ENCODE measurements at places on chromosomes 16 and 17.

- DNase-seq = no peak
- H3K4me3 ChIP-seq = no peak overlapping the region
- H3K27me3 ChIP-seq = no peaks in the 10 kb centered on the region
- no peaks in the 10 kb centered on the region for H3K4me1 ChIP-seq
Measured at GRCh38 chr17:62188713-62189112, 123.6 kb upstream of the MED13 start.

GRCh38 chr17:56870081-56870651, 36.2 kb downstream of the DGKE start:
- H3K4me3 ChIP-seq = no peak overlapping the region
- H3K4me1 ChIP-seq = no peaks in the 10 kb centered on the region
- H3K36me3 ChIP-seq = no peaks in the 10 kb centered on the region
- no peak for DNase-seq

- peaks cover 5% of the 10 kb centered on the region for H3K4me1 ChIP-seq
- H3K27ac ChIP-seq = no peak overlapping the region
- DNase-seq = no peak
- H3K36me3 ChIP-seq = no peaks in the 10 kb centered on the region
- no peaks in the 10 kb centered on the region for H3K27me3 ChIP-seq
- no peak overlapping the region for H3K4me3 ChIP-seq
Measured at GRCh38 chr16:12406926-12407690, 396.6 kb downstream of the CPPED1 start.

DNA sequence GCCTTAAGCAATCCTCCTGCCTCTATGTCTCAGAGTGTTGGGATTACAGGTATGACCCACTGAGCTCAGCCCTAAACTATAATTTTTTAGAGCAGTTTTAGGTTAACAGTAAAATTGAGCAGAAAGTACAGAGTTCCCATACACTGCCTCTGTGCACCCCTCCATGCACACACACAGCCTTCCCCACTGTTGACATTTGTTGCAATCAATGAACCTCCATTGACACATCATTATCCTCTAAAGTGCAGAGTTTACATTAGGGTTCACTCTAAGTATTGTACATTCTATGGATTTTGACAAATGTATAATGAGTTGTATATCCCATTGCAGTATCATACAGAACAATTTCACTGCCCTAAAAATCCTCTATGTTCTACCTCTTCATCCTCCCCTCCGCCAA, 35.0 kb downstream of the NGFR start:
- no peaks in the 10 kb centered on the region for H3K36me3 ChIP-seq
- no peak overlapping the region for H3K4me3 ChIP-seq
- H3K27ac ChIP-seq = no peak overlapping the region
- H3K27me3 ChIP-seq = no peaks in the 10 kb centered on the region
- no peaks in the 10 kb centered on the region for H3K4me1 ChIP-seq
- no peak for DNase-seq

DNA sequence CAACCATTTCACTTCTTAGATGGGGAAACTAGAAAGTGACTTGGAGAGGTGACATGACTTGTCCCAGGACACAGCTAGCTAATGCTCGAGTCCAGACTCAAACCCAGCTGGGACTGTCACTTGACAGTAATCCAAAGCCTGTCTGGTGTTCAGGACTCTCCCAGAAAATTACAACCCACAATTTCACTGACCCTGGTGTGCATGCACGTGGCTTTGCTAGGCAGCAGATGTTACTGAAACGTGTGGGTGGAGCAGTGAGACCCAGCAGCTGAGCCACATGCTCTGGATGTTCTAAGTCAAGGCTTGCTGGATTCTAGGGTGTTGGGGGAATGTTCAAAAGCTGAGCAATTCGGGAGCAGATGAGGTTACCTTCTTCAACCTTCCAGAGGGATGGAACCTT, 364.6 kb downstream of the GRIN2A start:
- H3K27me3 ChIP-seq = no peaks in the 10 kb centered on the region
- H3K4me1 ChIP-seq = no peaks in the 10 kb centered on the region
- H3K36me3 ChIP-seq = no peaks in the 10 kb centered on the region
- H3K4me3 ChIP-seq = no peak overlapping the region

- H3K36me3 ChIP-seq = no peaks in the 10 kb centered on the region
- no peak overlapping the region for H3K27ac ChIP-seq
- DNase-seq = no peak
Measured at GRCh38 chr17:40436636-40437035, 6.6 kb upstream of the IGFBP4 start.

GRCh38 chr17:70588003-70588402, 418.7 kb downstream of the KCNJ2 start:
- H3K4me1 ChIP-seq = no peaks in the 10 kb centered on the region
- no peaks in the 10 kb centered on the region for H3K36me3 ChIP-seq
- no peak for DNase-seq

DNA sequence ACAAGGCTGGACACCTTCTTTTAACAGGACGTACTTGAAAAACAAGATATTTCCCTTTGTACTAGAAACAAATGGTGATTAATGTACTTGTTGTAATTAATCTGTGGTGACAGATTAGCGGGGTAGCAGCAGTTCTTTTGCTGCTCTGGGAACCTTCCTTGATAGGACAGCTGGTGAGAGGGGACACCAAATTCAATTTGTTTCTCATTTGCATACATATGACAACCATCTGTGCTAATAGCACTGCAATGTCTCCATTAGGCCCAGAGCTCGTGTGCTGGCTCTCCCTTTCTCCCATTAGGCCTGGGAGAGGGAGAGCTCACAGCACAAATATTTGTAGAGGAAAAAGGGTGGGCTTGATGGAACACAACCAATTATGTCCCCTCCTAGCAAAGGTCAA, 221.0 kb upstream of the HS3ST3A1 start:
- no peaks in the 10 kb centered on the region for H3K27me3 ChIP-seq
- H3K4me3 ChIP-seq = no peak overlapping the region
- no peak overlapping the region for H3K27ac ChIP-seq
- no peaks in the 10 kb centered on the region for H3K4me1 ChIP-seq
- no peaks in the 10 kb centered on the region for H3K36me3 ChIP-seq

DNA sequence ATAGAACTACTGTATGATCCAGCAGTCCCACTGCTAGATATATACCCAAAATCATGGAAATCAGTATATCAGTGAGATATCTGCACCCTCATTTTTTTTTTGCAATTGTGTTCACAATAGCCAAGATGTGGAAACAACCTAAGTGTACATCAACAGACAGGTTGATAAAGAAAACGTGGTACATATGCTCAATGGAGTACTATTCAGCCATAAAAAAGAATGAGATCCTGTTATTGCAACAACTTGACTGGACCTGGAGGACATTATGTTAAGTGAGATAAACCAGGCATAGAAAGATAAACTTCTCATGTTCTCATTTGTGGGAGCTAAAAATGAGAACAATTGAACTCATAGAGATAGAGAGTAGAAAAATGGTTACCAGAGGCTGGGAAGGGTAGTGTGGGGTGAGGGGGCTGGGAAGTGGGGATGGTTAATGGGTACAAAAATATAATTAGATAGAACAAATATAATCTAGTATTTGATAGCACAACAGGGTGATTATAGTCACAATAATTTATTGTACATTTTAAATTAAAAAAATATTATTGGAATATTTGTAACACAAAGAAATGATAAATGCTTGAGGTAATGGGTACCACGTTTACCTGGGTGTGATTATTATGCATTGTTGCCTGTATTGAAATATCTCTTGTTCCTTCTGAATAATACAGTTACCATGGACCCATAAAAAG, 7.8 kb upstream of the KRT10 start:
- H3K27ac ChIP-seq = no peak overlapping the region
- no peak overlapping the region for H3K4me3 ChIP-seq
- no peaks in the 10 kb centered on the region for H3K27me3 ChIP-seq
- DNase-seq = no peak
- no peaks in the 10 kb centered on the region for H3K36me3 ChIP-seq
- no peaks in the 10 kb centered on the region for H3K4me1 ChIP-seq

GRCh38 chr17:57612202-57613071, 132.7 kb downstream of the CCDC182 start:
- H3K27me3 ChIP-seq = no peaks in the 10 kb centered on the region
- H3K27ac ChIP-seq = no peak overlapping the region
- H3K4me1 ChIP-seq = no peaks in the 10 kb centered on the region
- DNase-seq = no peak

GRCh38 chr17:16453493-16453851, 38.1 kb downstream of the TRPV2 start:
- peaks cover 8% of the 10 kb centered on the region for H3K36me3 ChIP-seq
- peak overlapping the region; percentile 8 for H3K27ac ChIP-seq
- H3K27me3 ChIP-seq = no peaks in the 10 kb centered on the region
- no peak overlapping the region for H3K4me3 ChIP-seq

DNA sequence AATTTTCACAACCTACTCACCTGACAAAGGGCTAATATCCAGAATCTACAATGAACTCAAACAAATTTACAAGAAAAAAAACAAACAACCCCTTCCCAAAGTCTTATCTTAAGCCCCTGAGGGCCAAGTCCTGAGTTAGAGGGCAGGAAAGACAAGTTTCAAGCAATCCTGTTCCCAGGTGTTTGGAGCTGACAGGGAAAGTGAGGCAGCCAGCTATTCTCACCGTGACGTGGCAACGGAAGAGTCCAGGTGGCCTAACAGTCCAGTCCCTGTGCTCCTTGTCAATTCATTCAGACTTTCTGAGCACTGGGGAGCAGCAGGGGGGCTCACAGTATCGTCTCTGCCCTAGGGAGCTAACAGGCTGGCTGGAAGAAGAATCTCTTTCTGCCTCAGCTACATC, 89.7 kb upstream of the RCVRN start:
- no peak overlapping the region for H3K4me3 ChIP-seq
- H3K27me3 ChIP-seq = no peaks in the 10 kb centered on the region
- no peak overlapping the region for H3K27ac ChIP-seq
- no peaks in the 10 kb centered on the region for H3K4me1 ChIP-seq
- no peaks in the 10 kb centered on the region for H3K36me3 ChIP-seq

DNA sequence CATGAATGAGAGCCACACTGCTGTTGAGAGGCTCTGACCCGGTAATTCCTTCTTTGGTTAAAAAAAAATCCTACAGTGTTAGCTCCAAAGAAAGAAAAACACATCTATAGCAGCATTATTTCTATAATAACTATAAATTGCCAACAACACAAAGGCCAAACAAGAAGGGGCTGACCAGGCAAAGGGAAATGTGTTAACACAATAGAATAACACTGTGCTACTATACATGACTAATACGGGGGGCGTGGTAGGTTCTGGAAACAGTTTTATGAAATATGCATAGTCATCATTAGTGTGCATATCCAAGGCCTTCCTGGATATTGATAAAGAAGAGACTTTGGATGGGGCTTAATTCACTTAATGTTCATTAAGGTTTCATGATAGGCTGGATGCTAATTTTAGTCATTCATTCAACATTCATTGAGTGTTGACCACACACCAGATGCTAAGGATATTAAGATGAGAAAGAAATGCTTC, 50.0 kb upstream of the CCL1 start:
- no peak overlapping the region for H3K27ac ChIP-seq
- H3K4me3 ChIP-seq = no peak overlapping the region
- no peaks in the 10 kb centered on the region for H3K36me3 ChIP-seq
- no peaks in the 10 kb centered on the region for H3K27me3 ChIP-seq
- no peaks in the 10 kb centered on the region for H3K4me1 ChIP-seq

DNA sequence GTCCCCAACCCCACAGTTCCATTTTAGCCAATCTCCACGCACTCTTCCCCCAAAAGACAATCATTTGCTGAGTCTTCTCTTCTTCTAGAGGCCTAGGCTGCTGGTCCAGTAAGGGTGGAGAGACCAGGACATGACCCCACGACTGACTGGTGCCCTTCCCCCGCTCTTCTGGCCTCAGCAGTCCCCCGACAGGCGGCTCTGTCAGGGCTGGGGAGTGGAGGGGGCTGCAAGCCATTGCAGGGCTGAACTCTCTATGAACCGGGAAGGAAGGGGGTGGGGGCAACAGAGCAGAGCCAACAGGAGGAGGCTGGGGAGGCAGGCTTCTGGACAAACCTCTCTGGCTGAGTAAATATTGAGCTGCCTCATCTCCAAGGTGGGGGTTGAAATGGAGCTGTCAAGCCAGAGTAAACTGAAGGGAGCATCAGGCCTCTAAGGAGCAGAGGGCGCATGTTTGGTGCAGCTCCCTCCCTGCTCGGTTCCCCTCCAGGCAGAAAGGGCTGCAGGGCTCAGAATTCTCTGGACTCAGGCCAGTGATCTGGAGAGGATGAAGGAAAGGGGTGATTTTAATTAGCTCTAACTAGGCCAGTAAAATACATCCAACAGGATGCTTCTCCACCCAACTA, 8.7 kb downstream of the HOXB1 start:
- H3K36me3 ChIP-seq = no peaks in the 10 kb centered on the region
- no peak overlapping the region for H3K4me3 ChIP-seq
- no peak for DNase-seq
- no peaks in the 10 kb centered on the region for H3K27me3 ChIP-seq
- no peak overlapping the region for H3K27ac ChIP-seq

GRCh38 chr17:74569020-74570003, 2.0 kb upstream of the CD300H start:
- H3K36me3 ChIP-seq = no peaks in the 10 kb centered on the region
- no peak for DNase-seq
- H3K27me3 ChIP-seq = no peaks in the 10 kb centered on the region
- H3K4me1 ChIP-seq = peaks cover 9% of the 10 kb centered on the region
- no peak overlapping the region for H3K4me3 ChIP-seq
- peak overlapping the region; percentile 52 for H3K27ac ChIP-seq

DNA sequence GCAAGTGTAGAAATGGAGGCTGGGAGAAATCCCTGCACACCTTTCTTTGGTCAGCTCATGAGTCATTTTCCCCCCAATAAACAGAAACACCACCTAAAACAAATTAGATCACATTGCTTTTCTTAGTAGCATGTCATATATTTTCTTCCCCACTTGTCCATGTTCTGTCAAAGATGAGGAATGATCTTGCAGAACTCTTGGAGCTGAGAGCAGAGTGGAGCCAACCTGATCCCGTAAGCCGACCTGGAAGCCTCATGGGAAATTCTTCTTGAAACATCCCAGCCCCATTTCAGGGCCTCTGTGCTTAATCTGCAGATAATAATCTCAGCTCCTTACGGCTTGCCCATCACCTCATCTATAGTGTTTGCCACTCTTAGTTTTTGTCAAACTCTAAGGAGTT, 284.6 kb upstream of the ELAC2 start:
- H3K27ac ChIP-seq = no peak overlapping the region
- no peaks in the 10 kb centered on the region for H3K4me1 ChIP-seq
- H3K36me3 ChIP-seq = no peaks in the 10 kb centered on the region
- H3K27me3 ChIP-seq = no peaks in the 10 kb centered on the region
- H3K4me3 ChIP-seq = no peak overlapping the region

- DNase-seq = no peak
- no peaks in the 10 kb centered on the region for H3K36me3 ChIP-seq
- H3K27me3 ChIP-seq = no peaks in the 10 kb centered on the region
Measured at GRCh38 chr17:76642032-76642561, 1.5 kb downstream of the ST6GALNAC1 start.
